Stimulated activated CD4-positive, alpha-beta T cell treated with anti-CD3 and anti-CD28 coated beads, Interleukin-1b, Interleukin-23, amount 100 ng/mL, for 4 hours (primary cell): ENCODE measurements at places on chromosomes 12 and 14.

DNA sequence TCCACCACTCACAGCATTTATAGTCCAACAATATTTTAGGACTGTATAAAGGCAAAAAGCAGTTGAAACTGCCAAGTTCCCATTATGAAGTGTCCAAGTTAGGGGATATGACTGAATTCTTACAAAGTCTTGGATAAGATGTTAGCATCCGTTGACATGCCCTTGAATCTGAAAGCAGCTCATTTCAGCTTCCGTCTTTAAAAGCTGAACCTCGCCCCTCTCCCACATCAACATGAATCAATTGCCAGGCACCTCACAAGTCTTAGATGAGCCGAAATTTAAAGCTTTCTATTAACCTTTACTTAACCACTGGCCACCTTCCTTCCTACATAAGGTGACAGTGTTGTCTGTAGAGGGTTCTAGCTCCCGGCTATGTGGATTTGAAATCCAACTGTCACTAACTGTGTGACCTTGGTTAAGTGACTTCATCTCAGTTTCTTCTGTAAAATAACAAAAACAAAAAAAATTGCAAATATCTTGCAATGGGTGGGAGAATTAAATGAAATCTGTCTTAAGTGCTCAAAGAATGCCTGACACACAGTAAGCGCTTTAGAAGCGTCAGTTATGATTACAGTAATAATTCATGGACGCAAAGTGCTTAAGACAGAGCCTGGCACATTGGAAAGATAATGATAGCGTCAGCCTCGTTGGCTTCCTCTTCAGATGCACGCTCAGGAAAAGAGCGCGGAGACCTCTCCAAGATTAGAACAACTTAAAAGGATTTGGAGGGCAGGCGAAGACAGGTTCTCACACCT is 1.2 kb downstream of the PPP1CC start:
- no peak for DNase-seq

- no peak for DNase-seq
Measured at GRCh38 chr14:20714593-20715250, 26.2 kb downstream of the ANG start.

GRCh38 chr12:41944216-41944615 is 200.5 kb downstream of the GXYLT1 start:
- DNase-seq, result no peak

DNA sequence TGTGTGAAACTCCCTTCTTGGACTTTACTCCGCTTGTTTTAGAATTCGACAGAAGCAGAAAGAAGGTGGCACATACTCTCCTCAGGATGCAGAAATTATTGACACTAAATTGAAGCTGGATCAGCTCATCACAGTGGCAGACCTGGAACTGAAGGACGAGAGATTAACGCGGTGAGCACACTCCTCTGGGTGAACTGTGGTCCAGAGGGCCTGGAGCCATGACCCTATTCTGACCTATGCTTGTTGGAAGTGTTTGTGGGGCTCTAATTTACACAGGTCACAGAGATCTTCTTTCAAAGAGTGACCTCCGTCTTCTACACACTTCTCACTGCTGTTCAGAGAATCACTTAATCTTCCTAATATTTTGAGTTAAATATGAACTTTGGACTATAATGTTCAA is 72.5 kb upstream of the MYF6 start:
- DNase-seq, result no peak

GRCh38 chr14:21317398-21317797 is 37.5 kb downstream of the RPGRIP1 start:
- no peak for DNase-seq

- DNase-seq, result no peak
Measured at GRCh38 chr14:93654599-93654998, 133.7 kb downstream of the PRIMA1 start.

DNA sequence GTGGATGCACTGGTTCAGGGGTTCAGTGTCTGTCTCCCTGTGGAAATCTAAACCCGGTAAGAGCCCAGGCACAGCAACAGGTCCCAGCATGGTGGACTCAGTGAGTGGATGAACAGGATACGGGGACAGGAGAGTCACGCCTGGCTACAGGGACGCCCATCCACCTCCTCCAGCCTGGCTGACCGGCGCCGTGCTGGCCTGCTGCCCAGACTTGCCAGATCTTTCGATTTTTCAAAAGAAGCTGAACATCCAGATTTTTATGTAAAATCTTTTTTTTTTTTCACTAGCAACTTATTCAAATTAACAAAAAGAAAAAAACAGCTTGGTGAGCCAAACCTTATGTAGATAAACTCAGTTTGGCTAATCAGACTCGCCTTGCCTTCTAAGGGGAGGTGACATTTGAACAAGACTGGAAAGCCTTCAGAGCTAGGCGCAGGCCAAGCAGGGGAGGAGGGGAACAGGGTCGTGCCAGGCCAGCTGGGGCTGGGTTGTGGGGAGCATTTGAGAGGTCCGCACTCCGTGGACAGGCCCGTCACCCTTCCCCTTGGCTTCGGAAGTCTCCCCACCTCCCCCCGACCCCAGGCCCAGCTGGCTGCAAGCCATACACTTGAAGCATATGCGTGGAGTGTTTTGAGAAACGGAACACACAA is 87.8 kb upstream of the NCOR2 start:
- no peak for DNase-seq

DNA sequence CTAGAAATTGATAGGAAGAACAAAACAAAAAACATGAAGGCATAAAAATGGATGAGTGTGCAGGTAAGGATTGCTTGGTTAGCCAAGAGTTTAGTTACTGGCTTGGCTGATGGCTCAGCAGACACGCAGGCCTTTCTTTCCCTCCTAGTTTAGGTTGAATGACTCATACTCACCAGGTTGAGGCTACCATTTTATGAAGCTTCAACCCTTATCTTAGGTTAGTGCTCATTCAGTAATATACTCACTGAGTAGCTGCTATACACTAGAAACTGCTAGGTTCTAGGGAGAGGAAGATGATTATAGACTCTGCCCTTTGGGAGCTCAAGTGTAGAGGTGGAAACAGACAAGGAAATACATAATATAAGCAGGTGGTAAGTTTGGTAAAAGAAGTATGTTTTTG is 6.0 kb downstream of the P3H3 start:
- no peak for DNase-seq

GRCh38 chr12:47868041-47868440 is 36.8 kb downstream of the VDR start:
- no peak for DNase-seq

DNA sequence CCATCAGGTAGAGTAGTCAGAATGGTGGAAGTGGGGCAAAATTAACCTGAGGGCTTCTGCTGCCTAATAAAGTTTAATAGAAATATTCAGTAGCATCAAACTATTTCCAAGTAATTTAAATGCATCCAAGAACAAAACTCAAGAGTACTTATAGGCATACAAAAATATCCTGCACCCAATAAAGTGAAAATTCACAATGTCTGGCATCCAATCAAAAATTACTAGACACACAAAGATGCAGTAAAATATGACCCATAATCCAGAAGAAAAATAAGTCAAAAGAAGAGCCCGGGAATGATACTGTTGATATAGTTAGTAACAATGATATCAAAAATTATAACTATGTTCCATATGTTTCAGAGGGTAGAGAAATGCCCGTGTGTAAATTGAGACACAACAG is 95.3 kb downstream of the TMEM117 start:
- no peak for DNase-seq

DNA sequence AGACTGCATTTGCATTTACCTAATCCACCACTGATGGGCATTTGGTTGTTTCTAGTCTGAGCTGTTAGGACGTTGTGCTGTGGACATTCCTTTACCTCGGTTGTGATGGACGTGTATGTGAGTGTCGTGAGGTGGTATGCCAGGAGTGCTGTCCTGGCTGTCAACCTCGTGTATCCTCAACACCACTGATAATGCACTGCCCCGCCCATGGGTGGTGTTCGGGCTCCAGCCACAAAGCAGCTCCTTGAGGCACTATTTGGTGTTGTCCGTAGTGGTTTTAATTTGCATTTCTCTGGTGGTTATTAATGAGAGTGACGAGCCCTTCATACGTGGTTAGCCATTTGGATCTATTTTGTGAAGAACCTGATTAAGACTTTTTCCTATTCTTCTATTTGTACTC is 87.6 kb downstream of the PPP2R5C start:
- no peak for DNase-seq

DNA sequence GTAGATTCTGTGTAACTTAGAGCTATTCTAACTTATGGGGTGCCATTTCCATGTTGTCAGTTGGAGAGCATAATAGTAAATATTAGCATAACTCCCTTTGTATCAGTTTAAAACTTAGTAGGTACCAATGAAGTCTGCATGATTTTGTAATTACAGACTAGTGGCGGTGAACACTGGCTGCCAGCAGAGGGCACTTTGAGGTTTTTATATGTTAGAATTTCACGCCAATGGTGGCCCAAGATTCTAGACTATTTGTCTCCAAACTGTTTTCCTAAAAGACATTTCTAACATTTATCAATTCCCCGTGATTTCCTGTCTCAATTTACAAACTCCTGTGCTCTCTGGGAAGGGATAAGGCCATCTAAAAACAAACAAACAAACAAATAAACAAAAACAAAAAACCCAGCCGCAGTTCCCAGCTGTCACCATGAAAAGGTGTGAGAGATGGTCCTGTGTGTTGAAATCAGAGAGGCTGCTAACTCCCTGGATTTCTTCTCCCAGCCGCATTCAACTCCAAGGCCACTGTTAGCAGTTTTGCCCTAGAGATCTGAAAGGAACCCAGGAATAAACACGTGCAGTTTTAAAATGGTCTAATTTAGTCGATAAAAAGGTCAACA is 57.6 kb downstream of the BRMS1L start:
- no peak for DNase-seq

GRCh38 chr14:96584907-96585671 is 82.9 kb downstream of the PAPOLA start:
- DNase-seq, result no peak

GRCh38 chr14:22314183-22314820 is 274.7 kb downstream of the DAD1 start:
- no peak for DNase-seq
